NCI-H2081 treated with DMSO at 0.1 percent for 48 hours (cell line): ENCODE measurements at places on chromosomes 6 and 20.

- DNase-seq, result no peak
Measured at GRCh38 chr6:44177691-44178423, 19.2 kb downstream of the CAPN11 start.

DNA sequence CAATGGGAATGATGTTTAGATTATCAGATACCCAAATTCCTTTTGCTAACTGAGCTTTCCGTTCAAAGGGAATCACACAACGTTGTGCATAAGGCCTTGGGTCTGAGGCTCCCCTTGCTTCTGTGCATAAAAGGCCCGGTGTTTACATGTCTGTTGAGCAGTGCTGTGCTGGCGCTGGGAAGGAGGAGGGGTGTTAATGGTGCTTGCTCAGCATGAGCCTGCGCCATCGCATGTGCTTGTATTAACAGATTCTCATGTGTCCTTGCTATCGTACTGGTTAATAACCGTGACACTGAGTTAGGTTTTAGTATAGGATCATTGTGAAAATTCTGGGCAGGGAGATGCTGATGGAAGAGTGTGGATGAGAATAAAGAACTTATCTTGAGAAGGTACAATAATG is 62.3 kb upstream of the TRAF3IP2 start:
- no peak for DNase-seq

DNA sequence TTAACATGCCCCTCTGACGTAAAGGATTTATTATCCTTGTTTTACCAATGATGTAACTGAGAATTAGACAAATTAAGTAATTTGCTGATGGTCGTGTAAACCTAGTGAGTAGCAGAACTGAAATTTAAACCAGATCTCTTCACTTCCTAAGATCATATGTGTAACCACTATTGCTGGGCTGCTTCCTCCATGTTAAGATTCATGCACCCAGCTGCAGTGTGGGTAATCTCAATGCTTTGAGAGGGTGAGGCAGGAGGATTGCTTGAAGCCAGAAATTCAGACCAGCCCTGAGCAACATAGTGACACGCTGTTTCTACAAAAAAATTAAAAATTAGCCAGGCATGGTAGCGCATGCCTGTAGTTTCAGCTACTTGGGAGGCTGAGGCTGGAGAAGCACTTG is 97.9 kb downstream of the L3MBTL3 start:
- no peak for DNase-seq

DNA sequence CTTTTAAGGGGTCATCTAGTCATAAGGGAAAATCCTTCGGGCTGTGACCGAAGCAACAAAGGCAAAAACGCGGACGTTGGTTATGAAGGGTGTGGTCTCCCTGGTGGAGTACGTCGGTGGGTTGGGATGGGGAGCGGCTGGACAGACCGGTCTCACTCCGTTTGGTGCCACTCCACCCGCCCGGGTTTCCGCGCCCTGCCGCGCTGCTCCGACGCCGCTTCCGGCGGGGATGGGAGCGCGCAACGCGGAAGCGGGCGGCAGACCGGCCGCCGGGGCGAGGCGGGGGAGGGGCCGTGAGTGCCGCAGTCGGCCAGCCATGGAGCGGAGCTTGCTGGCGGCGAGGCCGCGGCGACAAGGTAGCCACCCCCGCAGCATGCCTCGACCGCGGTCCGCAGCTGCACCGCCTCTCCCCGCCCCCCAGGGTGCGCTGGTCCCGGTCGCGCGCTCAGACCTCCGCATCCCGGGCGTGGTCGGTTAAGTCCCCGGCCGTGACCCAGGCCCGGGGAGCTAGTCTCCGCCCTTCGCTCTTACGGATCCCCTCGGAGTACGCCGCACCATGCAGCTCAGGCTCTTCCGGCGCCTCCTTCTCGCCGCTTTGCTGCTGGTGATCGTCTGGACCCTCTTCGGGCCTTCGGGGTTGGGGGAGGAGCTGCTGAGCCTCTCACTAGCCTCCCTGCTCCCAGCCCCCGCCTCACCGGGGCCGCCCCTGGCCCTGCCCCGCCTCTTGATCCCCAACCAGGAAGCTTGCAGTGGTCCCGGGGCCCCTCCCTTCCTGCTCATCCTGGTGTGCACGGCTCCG is at the start of gene B3GALT4:
TSS of gene B3GALT4 (plus strand) at position 260 of the 799 bp plus-strand sequence. CDS start at position 557, 297 bp downstream.
- DNase-seq, result no peak

DNA sequence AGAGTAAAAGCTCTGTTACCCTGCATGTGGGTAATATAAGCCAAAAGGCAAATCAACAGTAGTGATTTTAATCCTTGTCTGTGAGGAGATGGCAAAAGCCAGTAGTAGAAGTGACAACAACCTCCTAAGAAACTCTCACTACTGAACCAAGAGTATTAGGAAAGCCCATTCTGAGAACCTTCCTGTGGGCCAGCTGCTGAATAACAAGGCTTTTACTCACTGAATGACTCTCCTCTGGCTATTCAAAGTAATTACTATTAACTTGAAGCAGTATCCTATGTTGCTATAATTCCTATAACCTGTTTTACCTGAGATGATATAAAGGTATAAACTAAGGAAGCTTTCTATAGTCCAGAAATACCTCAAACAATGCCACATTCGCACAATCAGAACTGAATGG is 55.1 kb downstream of the CHD6 start:
- DNase-seq, result no peak

- DNase-seq, result no peak
Measured at GRCh38 chr6:166476634-166477215, 94.0 kb upstream of the MPC1 start.

DNA sequence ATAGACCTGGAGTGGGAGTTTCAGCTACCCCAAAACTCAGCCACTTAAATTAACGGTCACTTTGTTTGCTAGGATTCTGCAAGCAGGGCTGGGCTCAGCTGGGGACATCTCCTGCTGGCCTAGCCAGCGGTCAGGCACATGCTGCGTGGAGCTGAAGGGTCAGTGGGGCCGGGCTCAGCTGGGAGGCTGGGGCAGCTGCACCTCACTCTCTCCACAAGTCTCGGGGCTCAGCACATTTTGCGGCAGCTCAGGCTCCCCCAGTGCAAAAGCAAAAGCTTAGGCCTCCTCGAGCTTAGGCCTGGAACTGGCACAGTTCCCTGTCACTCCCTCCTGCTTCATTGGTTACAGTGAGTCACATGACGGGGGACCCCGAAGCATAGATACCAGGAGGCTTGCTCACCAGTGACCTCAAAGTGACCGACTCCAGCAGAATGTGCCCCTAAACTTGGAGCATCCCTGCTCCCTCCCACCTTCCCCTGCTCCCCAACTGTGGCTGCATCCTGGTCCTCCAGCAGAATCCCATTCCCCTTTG is 80.6 kb upstream of the CST7 start:
- no peak for DNase-seq

DNA sequence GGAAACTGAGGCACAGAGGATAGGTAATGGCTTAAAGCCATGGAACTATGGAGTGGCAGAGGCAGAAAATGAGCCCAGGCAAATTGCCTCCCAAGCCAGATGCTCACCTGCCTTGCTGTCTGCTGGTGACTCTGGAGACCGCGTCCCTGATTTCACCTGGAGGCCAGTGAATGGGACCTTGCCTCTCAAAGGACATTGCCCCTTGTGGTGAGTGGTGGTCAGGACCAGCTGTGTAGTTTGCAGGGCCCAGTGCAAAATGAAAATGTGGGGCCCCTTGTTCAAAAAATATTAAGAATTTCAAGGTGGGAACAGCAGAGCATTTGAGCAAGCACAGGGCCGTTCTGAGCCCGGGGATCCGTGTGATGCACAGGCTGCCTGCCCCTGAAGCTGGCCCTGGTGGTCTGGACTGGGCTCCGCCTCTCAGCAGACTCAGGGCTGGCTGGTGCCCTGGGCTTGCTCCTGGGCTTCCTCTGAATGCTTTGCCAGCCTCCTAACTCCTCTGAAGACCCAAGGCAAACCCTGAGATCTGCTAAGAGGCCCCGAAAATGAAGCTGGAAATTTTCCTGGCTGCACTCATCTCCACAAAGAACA is 19.8 kb upstream of the KCNG1 start:
- no peak for DNase-seq
